ENCODE measurements at places on chromosomes 7 and 10.
A peak's percentile ranks its signal among the peaks of the same experiment; 100 is the strongest.

- DNase-seq = no peak
Measured at GRCh38 chr7:123727071-123727837, 21.5 kb downstream of the WASL start.

DNA sequence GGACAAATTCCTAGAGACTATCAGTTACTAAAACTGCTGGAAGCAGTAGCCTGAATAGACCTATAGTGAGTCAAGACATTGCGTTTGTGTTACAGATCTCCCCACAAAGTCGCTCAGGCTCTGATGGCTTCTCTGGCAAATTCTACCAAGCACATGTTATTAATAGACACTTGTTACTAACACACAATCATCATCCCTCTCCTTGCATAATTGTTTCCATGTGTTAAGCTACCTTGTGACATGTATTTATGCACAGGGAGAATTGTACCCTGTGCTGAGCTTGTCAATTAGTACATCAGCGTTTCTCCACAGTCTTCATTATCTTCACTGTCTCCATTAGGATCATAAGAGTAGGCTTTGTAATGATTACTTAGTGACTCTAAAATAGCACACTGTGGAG lies 31.2 kb downstream of the DYNC2I1 start:
- no peak for DNase-seq

DNA sequence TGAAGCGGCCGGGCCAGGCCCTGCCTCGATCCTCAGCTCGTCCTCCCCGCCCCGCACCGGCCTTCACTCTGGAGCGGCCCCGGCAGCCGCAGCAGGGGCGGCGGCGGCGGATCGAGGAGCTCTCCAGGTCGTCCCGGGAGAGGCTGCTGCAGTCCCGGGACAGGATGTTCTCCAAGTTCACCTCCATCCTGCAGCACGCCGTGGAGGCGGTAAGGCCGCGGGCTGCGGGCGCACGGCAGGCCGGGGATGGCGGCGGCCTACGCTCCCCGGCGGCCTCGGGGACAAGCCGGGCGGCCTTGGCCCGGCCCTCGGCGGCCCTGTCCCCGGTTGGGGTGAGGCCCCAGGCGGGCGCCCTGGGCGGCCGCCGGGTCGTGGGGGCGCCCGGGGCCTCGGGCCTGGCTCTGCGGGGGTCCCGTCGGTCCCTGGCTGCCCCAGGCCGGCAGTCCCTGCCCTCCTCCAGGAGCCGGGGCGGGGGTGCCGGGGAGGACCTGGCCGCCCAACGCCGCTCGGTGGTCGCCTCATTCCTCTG lies 399 bp downstream of the FHIP2A start:
- DNase-seq = peak; percentile 40

DNA sequence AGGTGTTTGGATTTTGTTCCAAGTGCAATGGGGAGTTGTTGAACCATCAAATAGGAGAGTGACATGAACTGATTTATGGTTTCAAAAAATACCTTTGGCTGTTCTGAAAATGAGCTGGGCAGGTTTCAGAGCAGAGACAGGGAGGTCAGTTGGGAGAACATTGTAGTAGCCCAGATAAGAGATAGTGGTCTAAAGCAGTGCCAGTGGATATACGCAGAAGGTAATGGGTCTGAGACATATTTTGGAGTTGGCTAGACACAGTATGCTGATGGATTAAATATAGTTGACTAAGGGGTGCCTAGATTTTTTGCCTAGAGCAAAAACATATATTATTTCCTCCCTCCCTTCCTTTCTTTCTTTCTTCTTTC lies 21.3 kb upstream of the CDK14 start:
- DNase-seq = no peak

- DNase-seq = no peak
Measured at GRCh38 chr7:55120501-55121198, 101.8 kb downstream of the EGFR start.

DNA sequence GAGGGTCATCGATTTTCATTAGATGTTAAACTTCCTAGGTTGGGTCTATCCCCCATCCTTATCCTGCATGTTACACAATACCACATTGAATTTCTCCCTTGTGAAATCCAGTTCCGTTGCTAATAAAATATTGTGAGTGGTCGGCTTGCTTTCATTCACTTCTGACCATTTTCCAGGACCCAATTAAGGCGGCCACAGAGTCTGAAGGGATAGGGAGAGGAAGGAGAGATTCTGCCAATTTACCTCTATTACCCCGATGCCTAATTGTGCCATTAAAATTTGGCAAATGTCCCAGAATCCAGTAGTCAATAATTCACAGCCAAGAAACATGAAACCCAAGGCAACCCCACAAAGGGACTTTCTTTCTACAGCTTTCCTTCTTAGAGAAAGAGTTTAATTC lies 129.9 kb downstream of the IPMK start:
- DNase-seq = no peak

DNA sequence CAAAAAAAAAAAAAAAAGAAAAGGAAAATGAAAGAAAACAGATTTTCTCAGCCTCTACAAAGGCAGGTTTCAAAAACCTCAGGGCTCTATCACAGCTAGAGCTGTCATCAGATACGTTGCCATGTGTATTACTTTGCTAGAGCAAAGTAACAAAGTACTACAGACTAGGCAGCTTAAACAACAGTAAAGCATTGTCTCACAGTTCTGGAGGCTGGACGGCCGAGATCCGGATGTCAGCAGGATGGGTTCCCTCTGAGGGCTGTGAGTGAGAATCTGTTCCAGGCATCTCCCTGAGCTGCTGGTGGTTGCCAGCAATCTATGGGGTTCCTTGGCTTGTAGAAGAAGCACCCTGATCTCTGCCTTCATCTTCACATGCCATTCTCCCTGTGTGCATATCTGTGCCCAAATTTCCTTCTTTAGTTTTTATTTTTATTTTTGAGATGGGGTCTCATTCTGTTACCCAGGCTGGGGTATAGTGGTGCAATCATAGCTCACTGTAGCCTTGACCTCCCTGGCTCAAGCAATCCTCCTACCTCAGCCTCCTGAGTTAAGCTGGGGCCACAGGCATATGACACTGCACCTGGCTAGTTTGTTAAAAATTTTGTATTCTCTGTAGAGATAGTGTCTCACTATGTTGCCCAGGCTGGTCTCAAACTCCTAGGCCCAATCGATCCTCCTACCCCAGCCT lies 48.9 kb upstream of the KDM7A start:
- peak; percentile 84 for DNase-seq

GRCh38 chr7:127844707-127845331 lies 186.4 kb downstream of the LRRC4 start:
- peak; percentile 74 for DNase-seq

- no peak for DNase-seq
Measured at GRCh38 chr10:79298403-79299244, 48.6 kb upstream of the PPIF start.

DNA sequence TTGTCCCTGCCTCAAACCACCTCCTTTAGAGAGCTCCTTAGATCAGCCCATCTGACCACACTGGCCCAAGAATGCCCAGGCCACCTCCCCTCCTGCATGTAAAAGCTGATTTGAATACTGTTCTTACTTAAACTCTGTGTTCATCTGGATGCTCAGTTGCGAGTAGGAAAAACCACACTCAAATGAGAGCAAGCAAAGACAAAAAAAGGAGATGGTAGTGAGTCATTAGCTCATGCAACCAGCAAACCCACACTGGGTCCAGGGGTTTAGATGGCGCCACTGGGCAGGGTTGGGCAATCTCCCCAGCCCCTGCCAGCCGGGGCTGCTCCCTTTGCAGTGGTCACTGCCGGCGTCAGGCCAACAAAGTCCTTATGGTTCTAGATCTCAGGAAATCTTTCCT lies 32.7 kb downstream of the TSPAN15 start:
- DNase-seq = no peak

- no peak for DNase-seq
Measured at GRCh38 chr7:1777122-1777521, 107.0 kb downstream of the ELFN1 start.

- no peak for DNase-seq
Measured at GRCh38 chr7:98135984-98136383, 29.3 kb downstream of the LMTK2 start.

DNA sequence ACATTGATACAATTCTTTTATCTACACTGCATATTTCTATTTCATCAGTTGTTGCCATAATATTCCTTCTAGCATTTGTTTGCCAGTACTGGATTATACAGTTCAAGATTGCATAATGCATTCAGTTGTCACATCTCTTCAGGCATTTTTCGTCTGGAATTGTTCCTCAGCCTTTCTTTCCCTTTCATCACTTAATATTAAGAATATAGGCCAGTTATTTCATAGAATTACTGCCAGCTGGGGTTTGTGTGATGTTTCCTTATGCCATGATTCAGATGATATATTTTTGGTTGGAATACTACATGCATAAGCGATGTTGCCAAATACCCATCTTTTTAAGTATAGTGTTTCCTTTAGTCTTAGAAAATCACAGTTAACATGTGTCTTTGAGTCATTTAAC lies 20.8 kb downstream of the KIFBP start:
- no peak for DNase-seq

GRCh38 chr10:118827053-118827452 lies 72.3 kb upstream of the CACUL1 start:
- DNase-seq = no peak

DNA sequence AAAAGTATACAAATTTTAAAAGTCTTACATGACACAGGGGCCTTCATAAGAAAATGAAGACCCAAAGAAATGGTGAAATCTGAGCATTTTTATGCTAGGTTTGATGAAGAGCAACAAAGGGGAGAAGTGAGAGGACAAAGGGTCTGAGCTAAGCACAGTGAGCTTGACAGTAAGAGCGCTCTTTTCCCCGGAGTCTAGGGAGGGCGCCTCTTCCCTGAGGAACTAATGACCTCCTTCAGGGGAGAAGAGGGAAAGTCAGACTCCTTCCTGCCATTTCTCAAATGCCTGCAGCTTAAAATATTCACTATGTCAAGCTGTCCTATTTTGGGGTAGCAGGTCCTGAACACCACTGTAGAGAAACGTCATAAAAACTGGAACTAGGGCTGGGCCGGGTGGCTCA lies 18.1 kb upstream of the PAXIP1 start:
- DNase-seq = no peak

DNA sequence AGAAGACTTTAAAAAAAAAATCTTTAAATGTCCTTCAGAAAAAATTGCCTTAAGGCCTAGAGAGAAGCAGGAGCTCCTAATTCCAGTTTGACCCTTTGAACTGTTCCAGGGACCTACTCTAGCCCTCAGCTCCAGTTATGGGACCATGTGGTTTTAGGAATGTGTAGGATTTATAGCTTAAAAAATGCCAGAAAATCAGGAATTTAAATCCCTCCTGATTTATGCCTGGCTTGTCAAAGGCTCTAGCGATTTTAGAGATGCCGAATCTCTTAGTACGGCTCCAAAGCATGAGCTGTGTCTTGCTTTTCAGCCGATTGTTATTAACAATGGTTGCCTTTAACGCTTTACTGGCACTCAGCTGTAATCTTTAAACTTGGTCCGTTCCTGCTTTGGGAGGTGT lies 130.6 kb upstream of the NPVF start:
- DNase-seq = no peak

DNA sequence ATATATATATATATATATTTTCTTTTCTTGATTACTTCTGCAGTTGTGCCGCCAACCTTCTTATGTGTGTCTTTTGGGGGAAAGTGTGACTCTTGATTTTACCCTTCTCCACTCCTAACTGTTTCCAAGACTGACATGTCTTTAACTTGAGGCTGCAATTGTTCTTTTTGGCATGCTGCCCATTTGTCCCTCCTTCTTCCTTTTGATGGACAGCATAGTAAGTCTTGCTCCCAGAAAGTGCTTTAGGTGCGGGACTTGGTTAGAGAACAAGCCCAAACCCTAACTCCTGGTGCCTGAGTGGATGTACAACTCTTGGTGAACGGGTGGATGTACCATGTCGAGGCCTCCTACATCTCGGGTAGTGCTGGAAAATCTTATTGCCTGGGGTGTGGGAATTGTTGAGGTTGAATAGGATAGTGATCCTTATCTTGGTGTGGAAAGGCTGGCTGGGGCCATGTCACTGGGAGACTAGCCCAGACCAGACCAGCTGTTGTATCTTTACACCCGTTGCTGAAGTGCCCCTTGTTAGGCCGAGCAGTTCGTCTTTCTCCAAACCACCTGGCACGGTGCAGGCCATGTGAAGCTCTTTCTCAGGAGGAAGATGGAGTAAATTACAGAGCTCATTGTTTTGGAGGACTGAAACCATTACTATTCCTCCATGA lies 16.3 kb downstream of the TCF7L2 start:
- DNase-seq = no peak

- no peak for DNase-seq
Measured at GRCh38 chr10:22280078-22280477, 36.1 kb upstream of the COMMD3 start.

DNA sequence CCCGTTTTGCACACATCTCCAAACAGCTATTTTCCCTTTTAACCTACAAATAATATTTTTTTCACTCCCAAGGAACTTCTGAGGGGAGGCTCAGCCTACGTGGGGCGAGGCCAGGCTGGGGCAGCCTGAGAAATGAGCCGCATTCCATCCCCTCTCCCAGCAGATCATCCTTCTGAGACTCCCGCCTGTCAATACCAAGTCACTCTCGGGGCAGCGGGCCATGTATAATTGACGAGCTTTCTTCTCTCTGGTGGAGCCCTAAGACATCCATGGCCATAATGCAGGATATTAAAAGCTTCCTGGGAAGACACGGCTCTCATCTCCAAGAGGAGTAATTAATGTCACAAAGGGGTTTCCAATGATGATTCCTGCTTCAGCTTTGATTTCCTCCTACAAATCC lies 37.8 kb upstream of the CHST15 start:
- DNase-seq = no peak

- peak; percentile 26 for DNase-seq
Measured at GRCh38 chr7:44114586-44115310, 8.6 kb downstream of the POLD2 start.

DNA sequence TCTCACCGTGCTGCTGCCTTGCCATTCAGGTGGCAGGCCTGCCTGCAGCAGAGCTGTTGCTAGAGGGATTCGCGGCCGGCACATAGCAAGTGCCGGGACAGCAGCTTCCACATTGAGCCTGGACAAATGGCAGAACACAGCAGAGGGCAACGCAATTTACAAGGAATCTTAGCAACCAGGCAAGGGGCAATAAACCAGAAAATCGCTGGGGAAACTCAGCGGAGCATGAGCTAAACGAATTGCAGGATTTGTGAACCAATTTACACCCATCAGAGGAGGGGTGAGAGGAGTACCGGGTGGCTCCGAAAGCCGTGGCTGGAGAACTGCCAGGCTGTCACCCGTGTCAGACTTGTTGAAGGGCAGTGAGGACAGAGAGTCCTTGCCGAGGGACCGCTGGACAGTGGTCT lies 58.6 kb upstream of the LOXL4 start:
- DNase-seq = no peak

GRCh38 chr10:49605216-49605938 lies 4.7 kb upstream of the SLC18A3 start:
- DNase-seq = no peak

- no peak for DNase-seq
Measured at GRCh38 chr10:68196701-68197100, 35.2 kb downstream of the ATOH7 start.

DNA sequence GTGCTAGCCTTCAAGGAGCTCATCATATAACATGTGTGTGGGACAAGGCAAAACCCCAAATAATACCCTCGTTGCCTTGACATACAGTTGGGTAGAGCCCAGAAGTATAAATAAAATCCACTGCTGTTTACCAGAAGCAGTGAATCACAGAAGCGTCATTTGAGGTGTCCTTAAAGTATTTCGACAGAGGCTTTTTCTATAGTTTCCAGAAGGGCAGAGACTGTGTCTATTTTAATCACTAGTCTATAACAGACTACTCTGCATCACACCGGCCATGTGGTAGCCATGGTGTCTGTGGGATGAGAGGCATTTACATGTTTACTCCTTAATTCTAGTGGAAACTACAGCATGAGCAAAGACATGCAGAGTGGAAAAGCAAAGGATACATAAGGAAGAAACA lies 131.3 kb downstream of the CTTNBP2 start:
- no peak for DNase-seq

GRCh38 chr7:118420888-118421287 lies 196.4 kb downstream of the ANKRD7 start:
- DNase-seq = no peak

- peak; percentile 13 for DNase-seq
Measured at GRCh38 chr10:5965266-5965665, 12.1 kb downstream of the IL15RA start.

Data from testis (tissue), 5 donors.